ENCODE measurements at places on chromosomes 4 and X.

DNA sequence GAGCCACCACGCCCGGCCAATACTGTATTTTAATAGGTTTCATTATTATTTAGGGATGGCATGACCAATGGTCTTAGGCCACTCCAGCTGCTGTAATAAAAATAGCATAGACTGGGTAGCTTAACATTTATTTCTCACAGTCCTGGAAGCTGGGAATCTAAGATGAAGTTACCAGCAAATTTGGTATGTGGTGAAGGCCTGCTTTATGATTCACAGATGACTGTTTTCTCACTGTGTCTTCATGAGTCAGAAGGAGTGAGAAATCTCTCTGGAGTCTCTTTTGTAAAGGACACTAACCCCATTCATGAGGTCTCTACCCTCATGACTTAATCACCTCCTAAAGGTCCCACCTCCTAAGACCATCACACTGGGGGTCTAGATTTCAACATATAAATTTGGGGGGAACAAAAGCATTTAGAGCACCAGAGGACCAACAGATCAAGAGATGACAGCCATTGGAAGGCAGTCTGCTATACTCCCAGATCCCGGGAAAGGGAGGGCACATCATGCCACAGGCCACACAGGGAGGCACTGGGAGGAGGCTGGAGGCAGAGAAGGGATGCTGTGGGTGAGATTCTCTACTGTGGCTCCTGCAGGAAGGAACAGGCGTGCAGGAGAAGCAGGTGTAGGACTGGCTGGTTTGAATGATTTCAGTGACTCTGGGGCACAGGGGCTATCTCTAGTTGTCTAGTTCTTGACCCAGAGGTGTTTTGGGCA, 335.8 kb upstream of the SFRP2 start:
- no peak for DNase-seq

- DNase-seq: no peak
Observed at GRCh38 chr4:56127716-56128115, 179.0 kb downstream of the CEP135 start.

- no peak for DNase-seq
Observed at GRCh38 chr4:10567766-10568165, 110.5 kb upstream of the ZNF518B start.

- DNase-seq: no peak
Observed at GRCh38 chrX:109952985-109953905, 49.7 kb upstream of the TMEM164 start.

DNA sequence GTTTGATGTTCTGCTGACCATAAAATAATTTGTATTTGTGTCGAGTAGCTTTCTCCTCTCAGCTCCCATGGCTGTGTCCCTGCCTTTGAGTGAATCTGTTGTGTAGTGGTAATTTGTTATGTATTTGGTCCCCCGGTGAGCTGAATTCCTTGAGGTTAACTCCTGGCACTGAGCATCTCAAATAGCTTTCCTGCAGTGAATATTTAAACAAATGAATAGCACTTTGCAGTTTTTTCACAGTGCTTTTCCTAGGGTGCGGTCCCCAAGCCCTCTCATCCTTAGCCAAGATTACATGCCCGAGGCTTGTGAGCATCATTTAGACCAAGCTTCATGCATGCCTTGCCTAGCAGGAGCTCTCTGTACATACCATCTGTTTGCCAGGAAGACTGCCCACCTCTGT, 74.2 kb downstream of the CLDN34 start:
- no peak for DNase-seq

DNA sequence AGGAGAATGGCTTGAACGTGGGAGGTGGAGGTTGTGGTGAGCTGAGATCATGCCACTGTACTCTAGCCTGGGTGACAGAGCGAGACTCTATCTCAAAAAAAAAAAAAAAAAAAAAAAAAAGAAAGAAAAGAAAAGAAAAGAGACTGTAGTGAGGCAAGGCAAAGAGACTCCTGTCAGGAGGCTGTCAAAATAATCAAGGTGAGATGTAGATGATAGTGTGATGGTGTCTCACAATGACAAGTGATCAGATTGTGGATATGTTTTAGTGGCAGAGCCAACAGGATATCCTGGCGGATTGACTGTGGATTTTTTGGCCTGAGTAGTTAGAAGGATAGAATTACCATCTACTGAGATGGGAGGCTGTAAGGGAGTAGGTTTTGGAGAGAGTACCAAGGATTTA, 12.6 kb downstream of the TRPC5OS start:
- no peak for DNase-seq

- no peak for DNase-seq
Observed at GRCh38 chr4:8694651-8695151, 102.1 kb downstream of the CPZ start.

- DNase-seq: no peak
Observed at GRCh38 chrX:10356979-10357378, 200.2 kb downstream of the CLCN4 start.

DNA sequence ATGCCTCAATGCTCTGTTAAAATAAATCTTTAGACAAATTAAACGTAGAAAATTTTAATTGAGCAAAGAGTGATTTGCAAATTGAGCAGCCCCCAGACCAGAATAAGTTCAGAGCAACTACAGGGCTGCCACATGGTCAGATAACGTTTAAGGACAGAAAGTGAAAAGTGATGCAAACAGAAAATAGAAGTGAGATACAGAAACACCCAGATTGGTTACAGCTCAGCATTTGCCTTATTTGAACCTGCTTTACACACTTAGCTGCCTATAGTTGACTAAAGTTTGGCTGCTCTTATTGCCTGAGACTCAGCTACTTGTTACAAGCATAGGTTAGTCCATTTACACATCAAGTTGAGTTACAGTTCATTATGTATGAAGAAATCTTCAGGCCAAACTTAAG, 1800.8 kb upstream of the PCDH10 start:
- no peak for DNase-seq

- DNase-seq: no peak
Observed at GRCh38 chr4:175951794-175952193, 113.8 kb upstream of the WDR17 start.

- no peak for DNase-seq
Observed at GRCh38 chr4:11514003-11514402, 85.3 kb upstream of the HS3ST1 start.

GRCh38 chrX:131614241-131614640, 70.4 kb downstream of the OR13H1 start:
- no peak for DNase-seq

- DNase-seq: no peak
Observed at GRCh38 chr4:84849051-84849640, 117.3 kb downstream of the WDFY3 start.

- no peak for DNase-seq
Observed at GRCh38 chr4:124499261-124499660, 213.3 kb downstream of the ANKRD50 start.

DNA sequence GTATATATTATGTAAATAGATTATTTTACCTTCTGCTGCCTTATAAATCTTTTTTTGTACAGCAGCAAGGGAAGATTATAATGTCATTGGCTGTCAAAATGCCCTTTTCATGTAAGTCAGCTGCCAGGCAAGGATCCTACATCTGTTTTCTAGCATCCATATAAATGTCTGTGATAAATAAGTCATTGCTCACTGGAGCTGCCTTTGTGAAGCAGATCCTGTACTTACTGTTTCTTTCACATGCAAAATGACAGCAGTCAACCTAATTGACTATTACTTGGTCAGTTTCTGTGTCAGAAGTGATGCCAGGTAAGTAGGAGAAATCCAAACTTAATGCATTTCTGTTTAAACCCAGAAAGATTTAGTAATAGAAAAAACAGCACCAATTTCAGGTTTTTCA, 620.7 kb downstream of the RPA4 start:
- DNase-seq: no peak

DNA sequence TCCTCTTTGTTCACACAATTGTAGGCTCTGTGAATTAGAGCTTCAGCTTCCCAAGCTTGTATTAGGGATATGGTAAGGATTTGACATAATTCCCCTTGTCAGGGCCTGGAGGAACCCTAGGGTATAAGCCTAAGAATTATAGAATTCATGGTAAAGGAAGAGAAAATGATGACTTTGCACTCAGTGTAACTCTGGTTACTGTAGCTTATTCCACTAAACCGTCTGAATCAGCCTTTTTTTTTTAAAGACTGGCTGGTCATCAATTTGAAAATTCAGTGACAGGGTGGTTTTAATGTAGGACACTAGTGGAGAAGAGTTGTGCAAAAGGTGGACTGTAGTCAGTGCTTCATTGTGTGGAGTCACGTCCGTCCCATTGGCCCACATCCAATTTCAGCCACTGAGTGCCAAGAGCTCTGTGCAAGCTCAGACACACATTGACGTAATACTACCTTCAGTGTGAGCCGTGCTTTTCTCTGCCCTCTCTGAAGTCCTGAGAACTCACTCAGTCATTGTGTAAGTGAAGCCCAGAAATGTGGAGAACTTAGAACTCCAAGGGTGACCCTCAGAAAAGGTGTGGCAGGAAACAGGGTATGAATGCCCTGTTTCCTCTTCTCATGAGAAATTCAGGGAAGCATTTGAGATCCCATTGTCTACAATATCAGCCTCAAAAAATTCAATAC, 449.8 kb downstream of the C4orf33 start:
- DNase-seq: no peak

- DNase-seq: no peak
Observed at GRCh38 chr4:97984545-97985131, 158.6 kb downstream of the STPG2 start.

DNA sequence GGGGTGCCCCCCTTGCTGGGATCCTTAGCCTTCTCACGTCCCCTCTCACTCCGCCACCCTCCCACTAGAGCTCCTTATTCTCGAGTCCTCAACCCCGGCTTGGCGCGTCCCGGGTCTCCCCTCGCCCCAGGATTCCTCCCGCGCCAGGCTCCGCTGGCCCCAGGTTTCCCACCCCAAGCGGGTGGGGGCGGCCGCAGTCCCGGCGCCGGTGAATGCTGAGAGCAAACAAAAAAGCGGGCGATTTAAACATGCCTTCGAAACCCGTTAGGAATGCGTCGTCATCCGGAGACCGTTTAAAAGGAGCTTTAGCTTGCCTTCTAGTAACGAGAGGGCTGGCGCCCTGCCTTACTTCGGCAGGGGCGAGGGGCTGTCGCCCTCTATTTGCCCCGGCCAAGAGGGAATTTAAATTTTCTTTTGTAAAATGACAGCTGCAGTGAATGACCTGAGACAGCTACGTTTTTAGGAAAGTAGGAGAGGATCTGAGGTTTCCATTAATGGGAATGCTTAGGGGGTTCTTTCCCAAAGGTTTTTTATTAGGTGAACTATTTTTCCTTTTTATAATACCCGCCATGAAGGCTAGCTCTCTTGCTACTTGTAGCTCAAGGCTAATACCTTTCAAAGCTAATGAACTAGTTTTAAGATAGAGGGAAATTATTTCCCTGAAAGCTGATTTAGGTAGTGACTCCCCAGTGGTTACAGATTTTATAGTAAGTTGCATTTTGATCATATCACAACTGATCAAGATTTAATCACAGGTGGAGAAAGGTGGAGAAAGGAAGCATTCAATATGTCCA, 3.1 kb downstream of the JADE1 start:
- DNase-seq: no peak

- no peak for DNase-seq
Observed at GRCh38 chr4:186617921-186618320, 62.6 kb upstream of the MTNR1A start.

- DNase-seq: no peak
Observed at GRCh38 chrX:71118985-71119535, 664 bp downstream of the MED12 start.

DNA sequence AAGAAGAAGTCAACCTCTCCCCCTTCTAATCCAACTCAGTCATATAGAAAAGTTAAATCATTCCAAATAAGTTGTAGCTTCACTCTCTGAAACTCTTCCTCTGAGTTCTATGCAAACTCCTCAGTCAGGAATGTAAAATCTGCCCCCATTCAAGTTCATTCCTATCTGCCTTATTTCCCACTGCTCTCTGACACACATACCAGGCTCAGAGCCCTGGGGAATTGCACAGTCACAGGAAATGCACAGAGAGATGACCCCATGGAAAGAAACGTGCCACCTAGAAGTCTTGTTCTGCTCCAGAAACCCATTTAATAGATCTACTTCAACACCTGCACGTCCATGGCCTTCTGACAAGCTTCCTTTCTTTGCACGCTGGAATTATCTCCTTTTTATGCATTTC, 236.0 kb upstream of the VCX3A start:
- no peak for DNase-seq

DNA sequence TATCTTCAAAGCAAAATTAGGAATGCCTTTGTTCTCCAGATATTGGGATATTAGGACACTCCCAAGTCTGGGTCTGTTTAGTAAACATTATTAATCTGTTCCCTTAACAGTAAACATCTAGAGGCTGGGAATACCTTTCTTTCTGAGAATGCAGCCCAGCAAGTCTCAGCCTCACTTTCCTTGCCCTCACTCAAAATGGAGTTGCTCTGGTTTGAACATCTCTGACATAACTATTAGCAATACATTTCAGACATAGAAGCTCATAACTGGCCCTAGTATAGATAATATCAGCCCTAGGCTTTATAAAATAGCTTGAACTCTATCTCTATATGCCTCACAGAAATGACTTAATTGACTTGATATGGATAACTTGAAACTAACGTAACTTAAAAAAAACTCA, 299.8 kb downstream of the SPATA18 start:
- no peak for DNase-seq

DNA sequence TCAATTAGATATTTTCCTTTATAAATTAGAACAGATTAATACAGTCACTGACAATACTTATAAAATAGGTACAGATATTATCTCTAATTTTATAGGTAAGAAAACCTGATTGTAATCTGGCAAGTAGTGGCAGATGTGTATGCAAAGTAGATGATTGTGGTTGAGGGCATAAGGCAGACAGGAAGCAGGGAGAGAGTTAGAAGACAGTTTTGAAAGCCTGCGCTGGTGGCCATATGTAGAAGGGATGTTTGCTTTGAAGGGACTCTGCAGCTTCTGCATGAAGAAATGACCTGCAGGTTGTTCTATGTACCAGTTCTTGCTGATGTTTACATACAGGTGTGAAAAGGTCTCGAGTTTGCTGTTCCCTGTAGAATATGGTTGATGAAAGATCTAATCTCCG, 416.3 kb upstream of the SLIT2 start:
- no peak for DNase-seq

GRCh38 chrX:19715711-19716638, 171.4 kb downstream of the SH3KBP1 start:
- no peak for DNase-seq

DNA sequence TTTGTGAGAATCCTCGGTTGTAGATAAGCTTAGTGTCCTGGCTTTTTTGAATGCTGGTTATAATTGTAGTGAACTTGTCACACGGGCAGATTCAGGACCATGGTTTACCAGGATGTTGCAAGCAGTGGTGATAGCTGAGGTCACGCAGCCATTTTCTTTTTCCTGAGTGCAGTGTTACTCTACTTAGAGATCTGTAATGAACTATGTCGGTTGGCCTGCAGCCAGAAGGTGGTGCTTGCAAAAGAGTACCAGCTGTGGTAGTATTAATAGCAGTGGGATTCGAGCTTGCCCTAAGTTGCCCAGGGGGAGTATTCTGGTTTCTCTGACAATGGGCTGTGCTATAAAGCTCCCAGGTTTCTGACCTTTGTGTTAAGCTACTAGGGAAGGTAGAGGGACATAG, 368.9 kb downstream of the SLITRK2 start:
- DNase-seq: no peak

GRCh38 chrX:40144576-40144975, 46.8 kb upstream of the BCOR start:
- no peak for DNase-seq

GRCh38 chrX:35461164-35461563, 337.0 kb upstream of the MAGEB16 start:
- no peak for DNase-seq

GRCh38 chr4:147732518-147733235, 789 bp downstream of the ARHGAP10 start:
- no peak for DNase-seq
